NCI-H1092 treated with DMSO at 0.1 percent for 48 hours (cell line): ENCODE measurements at places on chromosomes 1 and 21.

GRCh38 chr1:209086486-209087192 lies 496.9 kb upstream of the CAMK1G start:
- DNase-seq: no peak

DNA sequence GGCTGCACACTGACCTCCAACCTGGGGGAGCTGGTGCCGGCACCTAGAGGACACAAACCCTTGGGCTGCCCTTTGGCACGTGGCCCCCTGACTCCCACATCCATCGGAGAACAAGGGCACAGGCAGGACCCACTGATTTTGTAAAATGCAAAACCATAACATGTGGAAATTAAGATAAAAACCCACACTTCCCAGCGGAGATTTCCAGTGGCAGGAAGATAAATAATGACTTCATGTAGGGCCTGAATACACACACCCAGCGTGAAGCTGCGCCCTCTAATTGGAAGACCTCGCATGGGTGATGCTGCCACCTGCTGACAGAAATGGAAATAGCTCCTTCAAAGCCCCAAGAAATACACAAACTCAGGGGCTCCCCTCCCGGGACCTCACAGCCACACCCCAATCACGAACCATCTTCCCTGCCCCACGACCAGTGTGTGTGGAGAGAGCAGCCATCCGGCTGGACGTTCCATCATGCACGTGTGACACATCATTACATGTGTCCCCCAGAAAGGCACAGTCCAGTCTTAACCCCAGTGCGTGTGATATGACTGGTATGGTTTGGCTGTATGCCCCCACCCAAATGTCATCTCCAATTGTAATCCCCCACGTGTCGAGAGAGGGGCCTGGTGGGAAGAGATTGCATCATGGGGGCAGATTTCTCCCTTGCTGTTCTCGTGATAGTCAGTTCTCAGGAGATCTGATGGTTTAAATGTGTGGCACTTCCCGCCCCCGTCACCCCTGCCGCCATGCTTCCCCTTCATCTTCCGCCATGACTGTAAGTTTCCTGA lies 5.7 kb upstream of the TPRG1L start:
- DNase-seq: peak; percentile 32

DNA sequence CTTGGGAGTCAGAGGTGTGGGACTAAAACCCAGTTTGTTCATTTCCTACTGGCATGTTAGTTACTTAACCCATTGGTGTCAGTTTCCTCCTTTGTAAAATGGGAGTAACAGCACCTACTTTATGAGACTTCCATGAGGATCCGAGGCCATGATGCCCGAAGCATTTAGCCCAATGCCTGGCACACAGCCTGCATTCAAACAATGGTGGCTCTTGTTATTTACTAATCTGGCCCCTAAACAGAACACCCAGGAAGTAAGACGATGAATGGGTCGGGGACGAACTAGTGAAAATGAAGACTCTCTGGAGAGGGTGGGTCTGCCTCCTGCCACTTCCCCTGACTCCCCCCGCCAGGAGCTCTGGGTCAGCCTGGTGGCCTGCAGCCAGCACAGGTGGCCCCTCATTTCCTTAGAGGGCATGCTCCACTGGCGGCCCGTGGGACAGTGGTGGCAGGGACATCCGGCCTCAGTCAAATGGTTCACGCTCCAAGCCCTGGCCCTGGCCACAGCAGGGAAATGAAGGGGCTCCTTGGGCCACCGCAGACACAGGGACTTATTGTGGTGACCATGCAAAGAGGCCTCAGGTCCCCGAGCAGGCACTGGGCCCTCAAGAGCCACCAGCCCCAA lies 9.5 kb upstream of the TAS1R2 start:
- no peak for DNase-seq

GRCh38 chr1:91609551-91609950 lies 108.9 kb downstream of the CDC7 start:
- no peak for DNase-seq

DNA sequence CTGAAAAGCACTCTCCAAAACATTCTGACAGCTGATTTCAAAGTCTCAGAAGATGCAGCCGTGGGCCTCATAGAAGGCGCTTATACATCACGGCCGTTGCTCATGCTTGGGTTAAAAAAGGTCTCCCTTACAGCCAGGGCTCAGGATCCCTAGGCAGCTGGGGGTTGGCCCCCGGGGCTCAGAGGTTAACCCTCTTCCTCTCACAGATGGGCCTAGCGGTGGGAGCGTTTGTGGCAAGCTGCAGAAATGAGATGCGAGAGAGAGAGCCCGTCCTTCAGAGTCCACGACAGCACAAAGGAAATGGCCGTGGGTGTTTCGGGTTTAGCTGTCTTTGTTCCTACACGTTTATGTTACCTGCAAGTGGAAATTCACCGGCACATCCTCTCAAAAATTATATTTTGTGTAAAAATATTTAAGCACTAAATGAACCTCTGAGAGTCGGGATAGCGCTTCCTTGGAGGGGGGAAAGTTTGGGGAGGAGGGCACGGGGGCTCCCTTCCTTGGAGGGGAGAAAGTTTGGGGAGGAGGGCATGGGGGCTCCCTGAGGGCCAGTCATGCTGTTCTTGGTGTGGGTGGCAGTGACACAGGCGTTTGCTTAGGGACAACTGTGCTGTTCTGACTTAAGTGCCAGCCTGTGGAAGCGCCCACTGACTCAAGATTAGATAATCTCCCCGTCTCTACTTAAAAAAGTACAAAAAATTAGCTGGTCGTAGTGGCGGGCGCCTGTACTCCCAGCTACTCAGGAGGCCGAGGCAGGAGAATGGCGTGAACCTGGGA lies 20.5 kb upstream of the PRDM15 start:
- no peak for DNase-seq

- DNase-seq: no peak
These were observed 499 bp upstream of the CRTC2 start for GRCh38 chr1:153958961-153959260.

- DNase-seq: no peak
These were observed 18.4 kb downstream of the HHAT start for GRCh38 chr1:210347112-210347511.

GRCh38 chr1:183218971-183219615 lies 33.0 kb downstream of the LAMC2 start:
- DNase-seq: peak; percentile 80

GRCh38 chr1:227306689-227307088 lies 11.6 kb downstream of the CDC42BPA start:
- no peak for DNase-seq

- DNase-seq: no peak
These were observed 4.3 kb upstream of the STK40 start for GRCh38 chr1:36389999-36390398.

GRCh38 chr1:174982971-174983689 lies 16.6 kb upstream of the CACYBP start:
- DNase-seq: peak; percentile 32

DNA sequence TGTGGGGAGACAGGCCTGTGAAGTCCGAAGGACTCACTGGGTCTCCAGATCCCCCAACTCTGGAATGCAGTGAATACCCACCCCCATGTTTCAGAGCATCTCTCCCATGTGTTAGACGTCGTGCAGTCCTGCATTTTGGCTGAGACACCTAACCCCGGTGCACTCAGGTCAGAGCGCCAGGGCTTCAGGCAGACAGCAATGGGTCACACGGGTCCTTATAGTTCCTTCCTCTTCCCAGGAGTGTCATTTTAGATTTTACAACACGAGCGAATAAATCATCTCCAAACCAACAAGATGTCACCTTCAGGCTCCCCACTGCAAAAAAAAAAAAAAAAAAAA lies 5.1 kb downstream of the PRRX1 start:
- DNase-seq: no peak

DNA sequence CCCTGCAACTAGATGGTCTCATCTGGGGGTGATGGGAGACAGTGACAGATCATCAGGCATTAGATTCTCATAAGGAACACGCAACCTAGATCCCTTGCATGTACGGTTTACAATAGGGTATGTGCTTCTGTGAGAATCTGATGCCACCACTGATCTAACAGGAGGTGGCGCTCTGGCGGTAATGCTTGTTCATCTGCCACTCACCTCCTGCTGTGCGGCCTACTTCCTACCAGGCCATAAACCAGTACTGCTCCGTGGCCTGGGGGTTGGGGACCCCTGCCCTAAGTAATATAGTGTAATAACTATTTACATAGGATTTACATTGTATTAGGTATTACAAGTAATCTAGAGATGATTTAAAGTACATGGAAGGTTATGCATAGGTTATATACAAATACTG lies 134.9 kb downstream of the CLEC20A start:
- DNase-seq: no peak

GRCh38 chr1:240254006-240254405 lies 162.3 kb downstream of the FMN2 start:
- DNase-seq: no peak

DNA sequence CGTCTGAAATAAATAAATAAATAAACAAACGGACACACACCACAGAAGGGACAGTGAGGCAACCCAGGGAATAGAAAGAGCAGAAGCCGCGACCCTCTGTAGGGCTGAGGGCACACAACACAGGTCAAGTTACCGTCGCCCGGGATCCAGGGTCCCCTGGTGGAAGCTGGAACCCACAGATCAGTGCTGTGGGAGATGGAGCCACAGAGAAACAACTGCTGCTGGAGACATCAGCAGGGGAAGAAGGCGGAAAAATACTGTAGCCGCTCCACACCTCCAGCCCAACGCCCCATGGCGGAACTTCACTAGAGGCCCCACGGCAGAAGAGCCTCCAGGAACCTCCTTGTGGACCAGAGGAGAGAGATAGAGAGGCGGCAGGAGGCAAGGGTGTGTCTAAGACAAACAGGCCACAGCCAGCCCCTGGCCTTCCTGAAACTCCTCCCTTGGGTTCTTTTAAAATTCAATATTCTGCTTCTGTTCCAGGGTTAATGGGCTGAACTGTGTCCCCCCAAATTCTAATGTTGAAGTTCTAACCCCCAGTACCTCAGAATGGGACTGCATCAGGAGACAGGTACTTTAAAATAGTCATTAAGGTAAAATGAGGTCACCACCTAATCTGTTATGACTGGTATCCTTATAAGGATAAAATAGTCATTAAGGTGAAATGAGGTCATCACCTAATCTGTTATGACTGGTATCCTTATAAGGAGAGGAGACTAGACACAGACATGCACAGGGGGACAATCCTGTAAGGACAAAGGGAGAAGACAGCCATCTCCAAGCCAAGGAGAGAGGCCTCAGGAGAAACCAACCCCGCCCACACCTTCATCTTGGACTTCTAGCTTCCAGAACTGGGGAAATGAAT lies 7.7 kb upstream of the HLCS start:
- no peak for DNase-seq

DNA sequence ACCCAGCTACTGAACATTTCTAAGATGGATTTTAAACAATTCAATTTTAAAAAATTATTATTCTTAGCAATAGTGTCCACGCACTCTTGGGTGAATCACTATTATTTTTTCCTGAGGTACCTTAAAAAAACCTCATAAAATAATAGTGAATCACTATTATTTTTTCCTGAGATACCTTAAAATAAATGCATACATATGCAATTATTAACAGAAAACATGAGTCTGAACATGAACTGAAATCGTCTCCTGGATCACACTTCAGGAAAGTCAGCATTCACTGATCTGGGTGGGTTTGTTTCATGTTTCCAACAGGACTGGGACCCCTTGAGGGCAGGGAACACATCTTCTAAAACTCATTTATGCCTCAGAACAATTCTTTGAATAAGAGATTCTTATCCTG lies 63.1 kb upstream of the IFNLR1 start:
- DNase-seq: no peak

DNA sequence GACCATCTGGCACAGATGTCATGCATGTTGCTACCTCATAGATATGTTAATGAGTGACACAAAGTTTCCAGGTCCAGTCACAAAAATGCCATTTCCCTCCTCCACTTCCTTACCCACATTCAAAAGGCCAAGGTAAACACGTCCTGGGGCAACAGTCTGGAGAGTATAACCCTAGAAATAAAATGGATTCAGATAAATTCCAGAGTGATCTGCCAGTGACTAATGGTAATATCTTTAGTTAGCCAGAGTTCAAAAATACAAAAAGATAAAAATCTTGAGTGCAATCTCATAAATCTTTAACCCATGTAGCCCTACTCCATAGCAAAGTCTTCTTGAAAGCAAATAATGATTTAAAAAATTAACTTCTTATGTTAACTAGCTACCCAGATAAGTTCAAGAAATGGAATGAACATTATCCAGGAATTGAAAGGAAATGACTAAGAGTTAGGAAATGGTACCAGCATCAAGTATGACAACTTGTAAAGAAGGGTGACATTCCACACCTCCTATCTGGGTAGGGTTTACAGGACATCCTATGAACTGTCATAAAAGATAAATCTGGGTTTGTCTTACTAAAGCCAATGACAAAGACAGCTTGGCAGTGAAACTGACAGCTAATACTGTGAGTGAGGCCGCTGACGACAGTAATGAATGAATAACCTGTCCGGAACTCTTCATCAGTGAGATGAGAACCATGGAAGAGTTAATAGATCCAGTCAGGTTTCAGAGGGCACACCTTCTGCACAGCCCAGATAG lies 18.1 kb downstream of the RGS2 start:
- DNase-seq: no peak

DNA sequence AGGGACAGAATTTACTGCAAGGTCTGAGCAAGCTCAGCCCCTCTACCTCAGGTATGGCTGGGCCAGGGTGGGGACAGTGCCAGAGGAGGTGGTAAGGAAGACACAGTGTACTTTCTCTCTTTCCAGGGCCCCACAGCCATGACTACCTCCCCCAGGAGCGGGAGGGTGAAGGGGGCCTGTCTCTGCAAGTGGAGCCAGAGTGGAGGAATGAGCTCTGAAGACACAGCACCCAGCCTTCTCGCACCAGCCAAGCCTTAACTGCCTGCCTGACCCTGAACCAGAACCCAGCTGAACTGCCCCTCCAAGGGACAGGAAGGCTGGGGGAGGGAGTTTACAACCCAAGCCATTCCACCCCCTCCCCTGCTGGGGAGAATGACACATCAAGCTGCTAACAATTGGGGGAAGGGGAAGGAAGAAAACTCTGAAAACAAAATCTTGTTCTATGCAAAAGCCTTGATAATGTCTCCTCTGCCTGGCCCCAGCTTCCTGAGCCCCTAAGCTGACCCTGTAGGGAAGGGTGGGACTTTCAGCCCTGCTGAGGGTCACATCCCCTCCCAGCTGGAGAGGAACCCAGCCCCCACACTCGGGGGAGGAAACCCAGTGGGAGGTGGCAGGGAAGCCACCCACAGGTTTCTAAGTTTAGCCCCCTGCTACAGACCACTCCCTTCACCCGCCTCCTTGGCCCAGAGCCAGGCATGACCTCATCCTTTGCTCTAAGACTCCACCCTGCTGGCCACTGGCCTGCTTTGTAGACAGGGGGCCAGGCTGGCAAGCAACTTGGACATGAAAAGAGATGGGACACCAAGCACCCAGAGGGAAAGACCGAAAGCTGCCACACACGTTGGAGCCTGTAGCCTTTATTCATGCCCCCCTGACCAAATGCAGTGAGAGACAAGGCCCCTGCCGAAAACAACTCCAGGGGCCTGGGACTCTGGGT lies 6.4 kb downstream of the RHOC start:
- DNase-seq: peak; percentile 22
